ENCODE measurements at places on chromosomes 2 and 18.

DNA sequence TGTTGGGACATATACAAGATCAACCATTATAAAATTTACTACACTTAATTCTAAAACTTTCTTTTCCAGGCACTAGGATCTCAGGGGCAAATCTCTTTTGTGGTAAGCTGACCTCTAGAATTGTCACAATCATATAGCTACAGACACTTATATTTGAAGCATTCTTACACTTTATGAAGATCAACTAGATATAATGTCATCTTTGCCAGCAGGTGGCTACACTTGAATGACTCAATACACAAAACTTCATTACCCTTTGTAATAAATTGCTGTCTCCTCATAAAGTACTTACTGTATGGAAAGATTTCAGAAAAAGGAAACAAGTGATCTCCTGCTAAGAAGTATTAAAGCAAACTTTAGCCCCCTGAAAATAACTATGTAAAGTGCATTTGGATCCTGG lies 77.8 kb downstream of the RDH14 start:
- DNase-seq, result no peak

DNA sequence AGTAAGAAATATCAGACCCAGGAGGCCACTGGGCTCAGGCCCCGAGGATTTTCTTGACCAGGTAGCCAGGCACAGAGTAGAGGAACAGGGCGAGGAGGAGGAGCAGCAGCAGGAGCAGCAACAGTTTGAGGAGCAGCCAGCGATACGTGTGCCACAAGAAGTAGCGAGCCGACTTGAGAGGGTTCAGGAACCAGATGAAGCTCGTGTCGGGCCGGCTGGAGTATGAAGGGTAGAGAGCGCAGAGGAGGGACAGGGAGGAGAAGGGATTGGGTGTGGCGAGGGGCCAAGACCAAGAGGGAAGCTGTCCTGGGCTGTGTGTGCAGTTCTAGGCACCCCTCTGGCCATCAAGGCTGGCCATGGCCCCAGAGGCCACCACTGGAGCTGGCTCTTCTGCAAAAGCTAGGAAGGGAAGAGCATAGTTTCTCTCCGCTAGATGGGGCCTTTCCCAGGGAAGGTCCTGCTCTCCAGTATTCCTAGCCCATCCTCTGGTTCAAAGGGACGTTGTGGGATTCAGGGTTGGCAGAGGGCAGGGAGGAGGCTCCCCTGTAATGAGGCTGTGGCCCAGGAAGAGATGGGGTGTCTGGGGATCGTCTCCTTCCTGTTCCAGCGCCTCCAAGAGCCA lies 17.8 kb downstream of the OTOF start:
- no peak for DNase-seq

GRCh38 chr18:78041218-78041617 lies 791.6 kb downstream of the GALR1 start:
- DNase-seq, result no peak

DNA sequence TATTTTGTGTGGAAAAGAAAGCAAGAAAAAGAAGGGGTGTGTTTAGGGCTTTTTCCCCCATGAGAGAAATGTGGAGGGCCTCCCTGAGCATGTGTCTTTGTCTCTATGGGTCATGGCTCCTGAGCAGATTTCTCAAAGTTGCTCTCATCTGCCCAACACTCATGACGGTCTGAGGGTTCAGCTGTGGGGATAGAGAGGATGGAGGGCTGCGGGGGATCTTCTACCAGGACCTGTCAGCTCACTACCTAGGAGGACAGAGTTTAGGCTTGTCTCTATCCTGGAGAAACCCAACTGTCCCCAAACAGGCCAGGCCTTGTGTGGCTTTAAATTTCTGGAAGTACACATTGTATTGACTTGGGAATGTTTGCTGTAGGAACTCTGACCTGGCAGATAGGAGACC lies 342.2 kb downstream of the MYCN start:
- DNase-seq, result no peak

DNA sequence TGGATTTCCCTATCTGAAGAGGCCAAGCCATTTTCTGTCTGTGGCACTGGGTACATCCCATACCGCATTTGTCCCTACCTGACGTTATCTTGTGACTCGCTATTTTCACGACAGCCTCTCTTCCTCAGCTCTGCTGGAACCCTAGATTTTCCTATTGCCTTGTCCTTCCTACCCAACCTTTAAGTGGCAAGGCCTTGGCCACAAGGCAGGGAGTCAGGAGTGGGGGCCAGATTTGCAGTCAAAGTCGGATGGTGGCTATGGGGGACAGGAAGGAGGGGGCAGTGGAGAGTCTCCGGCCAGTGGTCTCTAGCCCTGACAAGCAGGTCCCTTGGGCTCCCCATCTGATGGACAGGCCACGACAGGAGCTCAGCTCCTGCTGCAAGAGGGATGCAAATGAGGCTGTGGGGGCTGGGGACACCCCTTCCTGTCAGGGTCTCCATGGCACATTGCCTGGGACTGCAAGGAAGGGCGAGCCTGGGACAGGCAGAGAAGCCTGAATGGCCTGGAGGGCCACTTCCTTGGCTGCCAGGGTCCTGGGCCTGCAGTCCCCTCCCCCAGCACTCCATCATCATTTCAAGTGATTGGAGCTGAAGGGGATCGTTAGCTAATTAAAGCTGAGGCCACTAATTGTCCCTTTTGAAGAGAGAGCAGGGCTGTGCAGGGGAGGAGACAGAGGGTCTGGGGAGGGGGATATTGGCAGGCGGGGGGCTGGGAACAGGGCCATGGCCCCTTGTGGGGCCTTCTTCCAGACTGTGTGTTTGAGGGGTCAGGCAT lies 6.3 kb upstream of the ECEL1 start:
- no peak for DNase-seq

DNA sequence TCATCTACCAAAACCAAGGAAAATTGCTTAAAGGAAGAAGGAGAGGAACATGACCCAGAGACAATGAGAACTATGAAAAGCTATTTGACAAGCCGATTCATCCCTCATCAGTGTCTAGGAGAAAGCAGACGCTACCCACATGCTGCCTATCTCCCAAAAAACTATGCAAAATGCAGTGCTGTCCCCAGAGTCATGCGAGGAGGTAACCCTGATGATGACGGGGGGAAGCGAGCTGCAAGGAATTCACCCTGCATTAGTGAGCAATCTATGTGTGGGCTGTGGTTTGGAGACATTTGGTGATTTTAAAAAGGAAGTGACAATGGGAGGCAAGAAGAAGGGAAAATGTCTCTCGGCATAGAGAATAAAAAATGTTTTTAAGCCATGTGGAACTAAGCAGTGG lies 472.7 kb downstream of the CMPK2 start:
- no peak for DNase-seq

GRCh38 chr2:240234503-240234951 lies 94.1 kb upstream of the OTOS start:
- no peak for DNase-seq

GRCh38 chr2:119544075-119544938 lies at the start of gene CFAP221:
Gene CFAP221 (plus strand): TSS chr2:119544449. CDS start chr2:119546132, 1,683 bp downstream.
- peak; percentile 67 for DNase-seq

- DNase-seq, result no peak
These were observed 309.3 kb downstream of the ZNF521 start for GRCh38 chr18:25042641-25043051.

GRCh38 chr2:9639000-9639602 lies 8.3 kb upstream of the YWHAQ start:
- no peak for DNase-seq

DNA sequence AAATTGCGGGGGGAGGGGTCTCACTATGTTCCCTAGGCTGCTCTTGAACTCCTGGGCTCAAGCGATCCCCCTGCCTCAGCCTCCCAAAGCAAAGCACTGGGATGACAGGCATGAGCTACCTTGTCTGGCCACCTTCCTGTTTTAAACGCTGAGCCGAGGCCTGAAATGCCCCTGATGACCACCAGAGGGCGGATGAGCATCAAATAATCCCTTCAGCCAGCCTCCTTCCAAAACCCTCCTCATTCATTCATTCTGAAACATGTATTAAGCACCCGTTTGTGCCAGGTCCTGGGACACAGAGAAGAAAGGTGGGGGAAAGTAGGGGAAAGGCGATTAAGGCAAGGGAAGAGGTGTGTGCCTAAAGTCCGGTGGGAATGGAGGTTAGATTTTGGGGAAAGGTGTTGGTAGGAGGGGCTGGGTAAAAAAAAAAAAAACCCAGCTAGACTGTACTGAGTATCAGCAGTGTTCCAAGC lies 30.7 kb upstream of the PTMA start:
- peak; percentile 78 for DNase-seq

GRCh38 chr2:37059841-37060240 lies 24.3 kb downstream of the HEATR5B start:
- no peak for DNase-seq

DNA sequence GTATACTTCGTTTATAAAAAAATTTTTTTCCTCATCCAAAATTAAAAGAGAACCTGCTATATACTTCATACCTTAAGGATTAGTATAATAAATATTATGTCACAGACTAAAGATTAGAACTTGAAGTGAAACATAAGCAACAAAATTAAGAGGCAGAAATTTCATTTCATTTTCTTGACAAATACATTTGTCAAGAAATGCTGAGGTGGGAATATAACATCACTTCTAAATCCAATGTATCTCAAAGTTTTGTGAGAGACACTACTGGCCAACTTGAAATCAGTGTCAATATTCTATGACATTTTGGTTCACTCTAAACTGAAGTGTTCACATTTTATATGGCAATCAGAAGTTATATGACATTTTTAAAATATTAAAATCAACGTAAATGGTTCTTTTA lies 43.8 kb downstream of the SCRN3 start:
- DNase-seq, result no peak

- DNase-seq, result no peak
These were observed 14.0 kb downstream of the ITM2C start for GRCh38 chr2:230878599-230879188.

DNA sequence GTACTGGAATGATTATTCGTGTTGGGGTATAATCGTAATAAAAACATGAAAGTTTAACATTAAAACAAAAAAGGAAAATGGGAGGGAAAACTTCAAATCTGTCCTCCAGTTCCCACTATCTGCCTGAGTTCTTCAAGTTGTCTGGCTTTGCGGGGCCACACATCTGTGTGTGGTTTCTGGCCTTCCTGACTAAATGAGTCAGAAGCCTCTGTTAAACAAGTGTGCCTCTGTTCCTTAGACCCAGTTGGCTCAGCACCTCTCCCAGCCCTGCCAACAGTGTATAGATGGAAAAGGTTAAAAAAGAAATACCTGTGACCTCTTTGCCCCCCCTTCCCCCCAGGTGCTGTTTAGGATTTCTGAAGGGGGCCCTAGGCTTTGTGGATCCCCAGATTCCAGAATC lies 30.2 kb downstream of the XDH start:
- no peak for DNase-seq

- no peak for DNase-seq
These were observed 57.3 kb downstream of the BAZ2B start for GRCh38 chr2:159559034-159559433.

DNA sequence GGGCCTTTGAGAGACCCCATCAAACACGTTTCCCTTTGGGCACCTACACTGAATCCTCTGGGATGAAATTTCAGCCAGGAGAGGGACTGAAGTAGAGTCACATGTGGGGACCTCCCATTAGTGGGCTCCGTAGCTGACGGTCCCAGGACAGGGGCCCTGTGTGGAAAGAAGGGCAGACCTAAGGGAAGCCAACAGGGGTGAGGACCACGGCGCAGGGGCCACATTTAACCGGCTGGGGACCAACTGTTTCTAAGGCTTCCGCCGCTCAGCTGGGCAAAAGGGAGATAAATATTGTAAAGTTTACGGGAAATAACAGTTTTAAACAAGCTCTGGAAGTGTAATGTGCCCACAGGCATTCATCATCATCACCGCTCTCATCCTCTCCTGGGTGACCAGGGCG lies 42.7 kb downstream of the RRM2 start:
- DNase-seq, result no peak

- DNase-seq, result no peak
These were observed 37.2 kb upstream of the SLC35G4 start for GRCh38 chr18:11572201-11572600.

DNA sequence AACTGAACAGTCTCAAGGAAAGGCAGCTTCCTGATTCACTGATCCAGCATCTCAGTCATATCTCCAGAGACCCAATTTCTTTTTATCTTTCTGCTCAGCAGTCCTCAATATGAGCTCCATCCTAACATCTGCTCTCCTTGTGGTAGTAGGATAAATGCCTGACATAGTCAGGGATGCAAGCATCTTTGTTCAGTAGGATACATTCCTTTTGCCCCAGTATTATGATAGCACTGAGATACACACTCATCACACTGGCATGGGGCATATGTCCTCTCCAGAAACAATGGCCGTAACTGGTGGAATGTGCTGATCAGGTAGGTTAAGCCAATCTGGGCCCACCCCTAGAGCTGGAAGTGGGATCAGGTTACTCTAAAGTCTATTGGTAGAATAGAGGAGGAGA lies 207.2 kb downstream of the ETAA1 start:
- no peak for DNase-seq

- no peak for DNase-seq
These were observed 44.4 kb upstream of the BZW1 start for GRCh38 chr2:200767111-200767885.

DNA sequence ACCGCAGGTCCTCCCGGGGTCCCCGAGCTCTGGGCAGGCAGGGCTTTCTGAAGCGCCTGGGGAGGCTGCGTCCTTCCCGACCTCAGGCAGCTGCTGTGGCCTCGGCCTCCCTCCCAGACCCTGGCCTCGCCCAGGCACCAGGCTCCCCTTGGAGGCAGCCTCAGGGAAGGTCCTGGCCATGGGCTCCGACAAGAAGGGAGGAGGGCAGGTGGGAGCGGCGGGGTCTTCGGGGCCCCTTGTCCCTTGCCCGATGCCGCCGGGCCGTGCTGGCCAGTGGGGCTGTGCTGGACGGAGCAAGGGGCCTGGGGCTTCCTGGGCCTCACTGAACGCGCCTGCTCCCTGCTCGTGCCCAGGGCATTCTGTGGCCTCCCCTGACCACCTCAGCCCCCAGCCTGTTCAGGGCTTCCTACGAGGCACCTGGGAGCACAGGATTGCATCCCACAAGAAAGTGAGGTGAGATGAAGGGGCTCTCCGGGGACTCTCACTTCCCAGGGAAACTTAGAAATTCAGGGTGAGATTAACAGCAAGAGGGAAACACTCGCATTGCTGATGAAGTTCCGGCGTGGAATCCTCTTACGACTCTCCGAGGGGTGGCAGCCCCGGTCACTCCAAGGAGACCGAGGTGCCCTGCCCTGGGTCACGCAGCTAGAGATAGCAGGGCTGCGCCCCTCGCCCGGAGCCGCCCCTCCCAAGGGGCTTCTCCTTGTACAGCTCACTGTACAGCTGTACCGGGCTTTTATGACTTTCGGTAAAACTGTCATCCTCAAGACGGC lies 778 bp downstream of the MFSD2B start:
- DNase-seq, result no peak

GRCh38 chr2:182587831-182588230 lies 128.2 kb upstream of the DNAJC10 start:
- DNase-seq, result no peak

DNA sequence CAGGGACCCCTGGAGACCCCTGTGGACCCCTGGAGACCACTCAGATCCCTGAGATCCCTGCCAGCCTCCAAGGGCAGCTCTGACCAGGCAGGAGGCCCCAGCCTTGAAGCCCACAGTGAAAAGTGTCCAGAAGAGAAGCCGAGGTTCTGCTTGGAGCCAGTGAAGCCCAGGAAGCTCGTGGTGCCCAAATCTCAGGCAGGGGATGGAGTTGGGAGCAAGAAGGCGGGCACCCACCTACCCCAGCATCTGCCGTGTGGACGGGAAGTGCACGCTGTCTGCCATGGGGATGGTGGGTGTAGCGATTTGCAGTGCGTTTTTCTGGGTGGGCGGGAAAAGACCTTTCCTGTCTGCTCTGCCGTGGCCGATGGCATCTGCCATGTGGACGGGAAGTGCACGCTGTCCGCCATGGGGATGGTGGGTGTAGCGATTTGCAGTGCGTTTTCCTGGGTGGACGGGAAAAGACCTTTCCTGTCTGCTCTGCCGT lies 120.6 kb upstream of the CTDP1 start:
- no peak for DNase-seq

GRCh38 chr2:174442546-174443510 lies 44.0 kb downstream of the GPR155 start:
- no peak for DNase-seq
